ENCODE measurements at places on chromosomes 7 and 10. TPM values are rescaled to one million over a fixed set of nuclear protein-coding genes. Genes with fewer than 3 reads are reported as not detected.

GRCh38 chr7:41886901-41887311, 184.0 kb upstream of the INHBA start:
- no peak overlapping the region for H3K27ac ChIP-seq
- peak; percentile 48 for DNase-seq
- H3K4me1 ChIP-seq: peaks cover 13% of the 10 kb centered on the region
- no peaks in the 10 kb centered on the region for H3K27me3 ChIP-seq
- H3K4me3 ChIP-seq: no peak overlapping the region

DNA sequence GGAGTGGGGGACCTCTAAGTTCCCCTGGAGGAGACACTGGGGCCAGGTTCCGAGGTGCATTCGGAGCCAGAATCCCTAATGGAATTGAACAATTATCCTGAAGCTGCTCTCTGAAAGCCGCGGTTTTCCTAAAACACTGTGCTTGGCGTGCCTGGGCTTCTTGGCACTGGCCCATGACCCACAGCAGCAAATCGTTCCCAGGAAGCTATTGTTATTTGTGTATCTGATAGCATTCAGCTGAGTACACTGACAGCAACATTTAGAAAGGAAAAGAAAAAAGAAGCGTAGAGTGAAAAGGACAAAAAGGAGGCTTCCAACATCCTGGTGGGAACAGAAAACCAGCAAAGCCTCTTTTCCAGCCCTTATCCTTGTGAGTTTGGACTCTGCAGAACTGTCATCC, 339.8 kb downstream of the FRMD4A start:
- H3K27me3 ChIP-seq: no peaks in the 10 kb centered on the region
- H3K4me1 ChIP-seq: no peaks in the 10 kb centered on the region
- H3K36me3 ChIP-seq: no peaks in the 10 kb centered on the region
- DNase-seq: peak; percentile 47

- no peak for DNase-seq
- no peaks in the 10 kb centered on the region for H3K4me1 ChIP-seq
- H3K27ac ChIP-seq: no peak overlapping the region
- no peaks in the 10 kb centered on the region for H3K27me3 ChIP-seq
Observed at GRCh38 chr7:24745355-24745754, 11.9 kb downstream of the GSDME start.

MALRD1 gene
- 7.1 TPM for total RNA-seq

UCN3 gene
- total RNA-seq: 0.37 TPM

- no peak overlapping the region for H3K4me3 ChIP-seq
- H3K36me3 ChIP-seq: no peaks in the 10 kb centered on the region
- H3K4me1 ChIP-seq: peaks cover 7% of the 10 kb centered on the region
- DNase-seq: no peak
- no peaks in the 10 kb centered on the region for H3K27me3 ChIP-seq
Observed at GRCh38 chr7:3762146-3762831, 461.2 kb downstream of the SDK1 start.
